ENCODE measurements at places on chromosomes 6 and 20.

GRCh38 chr6:142885182-142885867 lies 59.7 kb downstream of the HIVEP2 start:
- DNase-seq = peak; percentile 69

DNA sequence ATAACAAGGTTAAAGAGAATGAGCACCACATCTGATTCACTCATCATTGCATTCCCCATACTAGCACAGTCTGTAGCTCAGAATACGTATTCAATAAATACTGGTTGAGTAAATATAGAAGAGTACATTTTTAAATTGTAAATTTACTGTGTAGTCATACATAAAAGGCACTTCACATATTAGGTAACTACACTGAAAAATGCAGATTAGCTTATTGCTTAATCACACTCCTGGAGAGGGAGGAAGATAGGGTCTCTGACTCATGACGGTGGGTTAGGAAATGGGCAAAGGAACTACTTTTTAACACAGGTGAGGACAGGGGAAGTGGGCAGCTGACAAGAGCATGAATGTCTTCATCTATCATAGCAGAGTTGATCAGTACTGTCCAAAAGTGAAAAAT lies 133.2 kb downstream of the TBC1D32 start:
- no peak for DNase-seq

- DNase-seq = no peak
Observed at GRCh38 chr6:52642368-52642767, 28.5 kb upstream of the TMEM14A start.

DNA sequence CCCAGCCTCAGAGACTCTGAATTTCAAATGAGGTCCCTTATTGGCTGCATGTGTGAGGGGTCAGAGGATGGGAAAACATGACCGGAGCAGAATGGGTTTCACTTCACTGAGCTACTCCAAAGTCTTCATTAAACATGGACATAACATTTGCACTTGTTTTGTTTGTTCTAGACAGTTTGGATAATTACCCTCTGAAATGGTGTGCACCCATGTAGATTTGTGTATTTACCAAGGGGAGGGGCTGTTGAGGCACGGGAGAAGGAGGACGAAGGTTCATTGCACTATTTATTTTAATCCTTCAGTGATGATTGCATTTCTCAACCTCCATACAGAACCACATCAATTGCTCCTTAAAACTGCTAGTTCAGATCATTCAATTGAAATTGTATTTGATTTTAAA lies 364.2 kb downstream of the TFAP2B start:
- DNase-seq = no peak

- no peak for DNase-seq
Observed at GRCh38 chr6:17202526-17202925, 78.6 kb upstream of the RBM24 start.
